Activated naive CD4-positive, alpha-beta T cell (primary cell): ENCODE measurements at places on chromosomes 6 and 20.

DNA sequence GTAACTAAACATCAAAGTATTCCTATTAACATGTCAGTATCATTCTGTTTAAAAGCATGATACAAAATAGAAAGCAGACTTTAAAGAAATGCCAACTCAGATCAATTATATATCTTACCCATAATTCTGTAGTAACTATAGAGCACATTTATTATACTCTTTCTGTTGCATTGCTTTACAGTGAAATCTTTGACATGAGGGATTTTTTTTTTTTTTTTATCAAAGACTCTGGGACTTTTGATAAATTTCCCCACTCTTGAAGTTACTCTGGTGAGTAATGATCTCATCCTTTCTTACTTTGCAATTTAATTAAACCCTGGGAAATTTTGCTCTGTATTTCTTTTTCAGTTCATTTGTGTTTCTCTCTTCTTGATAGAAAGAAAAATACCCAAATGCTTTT is 17.4 kb downstream of the ADGRF4 start:
- DNase-seq: no peak

DNA sequence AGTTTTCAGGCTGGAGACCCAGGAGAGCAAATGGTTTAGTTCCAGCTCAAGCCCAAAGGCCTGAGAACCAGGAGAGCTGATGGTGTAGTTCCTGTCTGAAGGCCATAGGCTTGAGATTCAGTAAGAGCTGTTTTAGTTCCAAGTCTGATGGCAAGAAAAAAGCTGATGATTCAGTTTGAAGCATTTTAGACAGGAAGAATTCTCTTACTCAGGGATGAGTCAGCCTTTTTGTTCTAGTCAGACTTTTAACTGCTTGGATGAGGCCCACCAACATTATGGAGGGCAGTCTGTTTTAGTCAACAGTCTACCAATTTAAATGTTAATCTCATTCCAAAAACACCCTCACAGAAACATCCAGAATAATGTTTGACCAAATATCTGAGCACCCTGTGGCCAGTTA is 2.5 kb downstream of the ZSCAN26 start:
- DNase-seq: no peak

GRCh38 chr6:112024464-112024863 is 29.4 kb upstream of the CCN6 start:
- no peak for DNase-seq

- no peak for DNase-seq
Observed at GRCh38 chr6:46320505-46320904, 149.7 kb upstream of the ENPP5 start.

GRCh38 chr20:32675223-32675975 is 1.7 kb upstream of the C20orf203 start:
- DNase-seq: no peak

- DNase-seq: no peak
Observed at GRCh38 chr20:16216227-16216913, 356.9 kb downstream of the KIF16B start.

- DNase-seq: peak; percentile 33
Observed at GRCh38 chr20:45306431-45306982, at the start of gene RBPJL. RBPJL (plus strand) TSS chr20:45306840; CDS start chr20:45306923, 83 bp downstream.

DNA sequence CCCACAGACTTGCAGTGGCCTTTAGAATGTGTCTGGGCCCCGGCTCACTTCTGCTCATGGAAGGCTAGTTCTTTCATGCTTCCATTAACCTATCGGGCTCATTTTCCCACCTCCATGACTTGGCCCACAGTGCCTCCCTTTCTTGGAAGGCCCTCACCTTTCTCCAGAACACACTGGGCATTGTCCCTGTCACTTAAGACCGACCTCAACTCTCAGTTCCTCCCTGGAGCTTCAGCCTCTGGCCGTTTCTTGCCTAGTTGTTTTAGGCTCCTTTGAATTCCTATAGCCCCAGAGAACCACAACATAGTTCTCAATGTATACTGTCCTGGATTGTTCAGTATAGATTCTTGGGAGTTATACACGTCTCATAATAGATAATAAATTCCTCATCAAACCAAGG is 19.3 kb upstream of the TNFAIP3 start:
- no peak for DNase-seq

DNA sequence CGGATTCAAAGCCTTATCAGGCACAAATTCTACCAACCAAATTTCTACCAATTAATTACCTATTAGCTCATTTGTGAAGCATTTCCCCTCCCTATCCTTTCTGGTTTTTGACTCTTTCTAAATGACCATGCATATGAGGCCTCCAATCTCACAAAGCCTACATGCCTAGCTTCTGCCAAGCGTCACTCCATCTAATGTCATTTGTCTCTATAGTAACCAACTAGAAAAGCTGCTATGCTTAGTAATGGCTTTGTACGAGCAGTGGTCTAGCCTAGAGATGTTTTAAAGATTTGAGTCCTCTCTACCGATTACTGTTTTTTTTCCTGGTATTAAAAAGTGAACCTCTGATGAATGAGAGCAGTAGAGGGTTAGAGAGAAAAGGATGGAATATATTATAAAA is 4.8 kb upstream of the ASF1A start:
- DNase-seq: no peak

- no peak for DNase-seq
Observed at GRCh38 chr6:151763303-151763702, 44.2 kb upstream of the ESR1 start.

DNA sequence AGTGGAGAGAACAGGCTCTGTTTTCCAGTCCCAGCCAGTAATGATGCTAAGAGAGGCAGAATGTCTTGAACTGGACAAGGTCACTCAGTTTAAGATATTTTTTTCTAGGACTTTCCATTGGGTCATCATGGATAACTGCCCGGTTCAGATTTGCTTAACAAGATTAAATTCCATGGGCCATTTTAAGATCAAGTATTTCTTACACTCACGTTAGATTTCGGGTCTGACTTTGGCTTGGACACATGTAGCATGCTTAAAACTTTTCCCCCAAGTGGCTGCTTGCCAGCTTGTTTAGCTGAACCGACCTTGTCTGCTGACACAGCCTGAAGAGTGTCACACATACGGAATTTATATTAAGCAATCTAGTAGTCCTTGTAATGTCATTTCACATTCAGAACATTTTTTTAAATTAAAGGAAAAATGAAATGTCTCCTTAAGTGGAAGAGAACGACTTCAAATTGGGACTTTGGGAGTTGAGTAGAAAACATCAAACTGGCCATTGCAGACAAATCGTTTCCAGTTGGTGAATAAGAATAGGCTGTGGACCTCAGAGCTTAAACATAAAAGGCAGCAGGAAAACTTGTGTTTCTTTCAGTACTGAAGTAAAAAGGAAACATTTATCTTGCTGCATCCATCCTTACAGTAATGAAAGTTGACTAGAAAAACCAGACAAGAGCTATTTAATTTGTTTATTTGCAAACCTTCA is 29.0 kb downstream of the ARMC2 start:
- no peak for DNase-seq

DNA sequence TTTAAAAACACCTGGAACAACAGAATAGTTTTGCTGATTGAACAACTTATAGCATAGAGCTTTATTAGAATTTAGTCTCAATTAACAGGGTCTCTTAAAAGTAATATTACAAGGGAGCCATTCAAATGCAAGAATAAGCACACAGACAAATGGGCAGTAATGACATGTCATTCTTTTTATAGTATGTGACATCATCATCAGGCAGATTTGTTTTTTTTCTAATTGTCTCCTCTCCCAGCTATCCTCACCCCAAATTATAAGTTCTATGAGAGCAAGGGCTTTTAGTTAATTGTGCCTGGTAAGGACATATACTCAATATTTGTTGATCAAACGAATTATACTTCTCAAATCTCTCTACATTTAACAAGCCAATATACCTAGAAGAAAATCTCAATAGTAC is 11.0 kb downstream of the PGM3 start:
- DNase-seq: no peak

GRCh38 chr20:64067733-64068307 is 4.8 kb downstream of the TCEA2 start:
- no peak for DNase-seq

DNA sequence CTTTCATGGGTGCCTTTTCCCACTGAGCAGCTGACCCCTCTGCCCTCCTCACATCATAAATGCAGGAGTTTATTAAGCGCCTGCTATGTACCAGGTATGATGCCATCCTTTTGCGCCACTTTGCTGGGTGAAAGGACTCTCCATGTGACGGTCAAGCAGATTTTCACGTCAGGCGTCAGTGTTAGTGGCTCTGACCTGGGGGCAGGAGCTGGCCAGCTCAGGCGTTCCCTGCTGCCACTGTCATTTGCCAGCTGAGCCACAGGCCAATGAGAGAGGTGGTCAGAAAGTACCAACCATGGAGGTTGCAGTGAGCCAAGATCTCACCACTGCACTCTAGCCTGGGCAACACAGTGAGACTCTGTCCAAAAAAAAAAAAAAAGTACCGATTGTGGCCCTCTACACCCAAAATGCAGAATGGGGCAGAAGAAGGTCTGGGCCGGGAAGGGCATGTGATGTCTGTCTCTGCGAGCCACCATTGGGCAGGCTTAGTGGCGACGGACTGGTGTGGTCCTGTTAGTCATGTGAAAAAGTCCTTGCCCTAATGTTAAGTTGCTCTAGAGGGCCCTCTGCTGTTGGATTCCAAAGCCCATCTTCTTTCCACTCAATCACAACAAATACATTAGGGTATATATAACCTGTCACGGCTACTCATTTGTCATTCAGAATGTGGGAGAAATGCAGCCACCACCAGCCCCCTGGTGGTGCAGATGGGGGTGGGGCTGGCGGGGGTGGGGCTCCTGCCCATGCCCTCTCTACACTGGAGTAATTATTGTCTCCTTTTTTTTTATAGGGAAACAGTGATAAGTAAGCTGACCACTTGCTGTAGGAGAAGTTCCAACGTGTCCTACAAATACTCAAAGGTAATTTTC is 18.4 kb upstream of the SLC22A1 start:
- no peak for DNase-seq

DNA sequence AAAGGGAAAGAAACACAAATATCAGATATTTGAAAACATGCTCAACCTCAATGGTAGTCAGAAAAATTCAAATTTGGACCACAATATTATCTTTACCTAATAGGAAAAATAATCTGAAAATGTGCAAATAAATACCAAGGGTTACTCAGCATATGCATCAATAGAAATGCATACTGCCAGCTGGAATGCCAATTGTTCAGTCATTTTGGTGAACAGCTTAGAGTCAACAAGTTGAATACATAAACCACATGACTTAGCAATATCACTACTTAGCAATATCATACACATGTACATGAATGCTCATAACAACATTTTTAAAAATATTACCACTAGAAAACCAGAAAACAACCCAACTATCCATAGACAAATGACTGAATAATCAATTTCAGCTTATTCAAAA is 212.7 kb downstream of the PTPRK start:
- DNase-seq: no peak

- no peak for DNase-seq
Observed at GRCh38 chr20:10965936-10966470, 292.2 kb upstream of the JAG1 start.

- no peak for DNase-seq
Observed at GRCh38 chr6:110813338-110814101, 1.7 kb downstream of the CDK19 start.

GRCh38 chr20:63163171-63163570 is 52.8 kb downstream of the YTHDF1 start:
- no peak for DNase-seq

GRCh38 chr6:141483598-141484061 is 649.1 kb upstream of the GJE1 start:
- DNase-seq: peak; percentile 3

DNA sequence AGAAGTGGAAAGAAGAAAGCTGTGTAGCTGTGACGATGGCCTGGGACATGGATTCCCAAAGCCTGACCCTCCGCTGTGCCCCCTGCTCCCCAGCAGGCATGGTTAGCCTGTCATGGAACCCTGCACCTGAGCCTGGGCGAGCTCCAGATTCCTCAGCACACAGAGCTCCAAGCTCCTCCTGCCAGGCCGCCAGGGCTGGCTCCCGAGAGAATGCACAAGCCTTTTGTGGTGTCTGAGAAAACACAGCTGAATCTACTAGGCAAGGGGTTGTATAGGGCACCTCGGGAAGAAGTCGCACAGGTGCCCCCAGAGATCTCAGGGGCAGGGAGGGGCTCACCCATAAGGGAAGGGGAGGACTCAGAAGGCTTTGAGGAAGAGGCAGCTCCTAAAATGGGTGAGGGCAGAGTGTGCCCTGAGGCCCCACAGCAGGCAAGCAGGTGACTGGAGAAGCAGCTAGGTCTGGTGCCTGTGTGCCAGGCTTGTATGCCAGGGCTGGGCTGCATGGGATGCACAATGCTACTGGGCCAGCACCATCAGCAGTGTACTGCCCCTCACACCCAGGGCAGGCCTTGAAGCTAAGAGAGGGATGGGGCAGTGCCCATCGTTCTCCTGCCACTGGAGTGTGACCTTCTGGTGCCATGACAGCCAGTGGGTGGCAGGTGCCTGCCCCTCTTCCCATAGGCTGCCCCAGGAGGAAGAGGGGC is 64.3 kb upstream of the CD93 start:
- no peak for DNase-seq

- DNase-seq: no peak
Observed at GRCh38 chr20:49343246-49343645, 65.4 kb upstream of the ZNFX1 start.

GRCh38 chr6:112117554-112117953 is 30.2 kb downstream of the FAM229B start:
- DNase-seq: no peak
